ENCODE measurements at places on chromosomes 3 and 15.
A peak's percentile ranks its signal among the peaks of the same experiment; 100 is the strongest.

DNA sequence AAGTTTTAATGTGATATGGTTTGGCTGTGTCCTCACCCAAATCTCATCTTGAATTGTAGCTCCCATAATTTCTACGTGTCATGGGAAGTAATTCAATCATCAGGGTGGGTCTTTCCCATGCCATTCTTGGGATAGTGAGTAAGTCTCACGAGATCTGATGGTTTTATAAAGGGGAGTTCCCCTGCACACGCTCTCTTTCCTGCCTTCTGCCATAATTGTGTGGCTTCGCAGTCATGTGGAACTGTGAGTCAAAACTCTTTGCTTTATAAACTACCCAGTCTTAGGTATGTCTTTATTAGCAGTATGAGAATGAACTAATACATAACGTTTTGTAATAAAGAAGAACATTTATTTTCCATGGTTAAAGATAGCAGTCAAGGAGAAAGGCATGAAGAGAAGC lies 39.2 kb upstream of the GOLIM4 start:
- no peak for DNase-seq

- peak; percentile 57 for DNase-seq
Measured at GRCh38 chr3:186277268-186277909, 84.6 kb downstream of the DGKG start.

DNA sequence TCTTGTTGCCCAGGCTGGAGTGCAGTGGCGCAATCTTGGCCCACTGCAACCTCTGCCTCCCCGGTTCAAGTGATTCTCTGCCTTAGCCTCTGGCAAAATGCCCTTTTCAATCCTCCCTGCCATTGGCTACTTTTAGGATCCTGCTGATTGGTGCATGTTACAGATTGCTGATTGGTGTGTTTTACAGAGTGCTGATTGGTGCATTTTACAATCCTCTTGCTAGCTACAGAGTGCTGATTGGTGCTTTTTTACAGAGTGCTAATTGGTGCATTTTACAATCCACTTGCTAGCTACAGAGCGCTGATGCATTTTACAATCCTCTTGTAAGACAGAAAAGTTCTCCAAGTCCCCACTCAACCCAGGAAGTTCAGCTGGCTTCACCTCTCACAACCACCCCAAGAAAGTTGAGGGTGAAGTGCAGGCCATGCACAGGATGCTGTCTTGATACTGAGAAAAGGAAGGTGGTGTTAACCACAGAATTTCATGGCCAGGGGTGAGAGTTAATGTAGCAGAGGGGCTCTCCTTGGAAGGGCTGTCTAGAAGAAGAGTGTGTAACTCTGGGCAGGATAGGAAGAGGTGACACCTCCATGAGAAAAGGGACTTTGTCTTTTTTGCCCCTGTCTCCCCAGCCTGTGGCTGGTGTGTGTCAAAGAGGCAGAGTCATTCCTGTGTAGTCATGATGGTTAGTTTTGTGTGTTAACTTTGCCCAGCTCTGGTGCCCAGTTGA lies 145.9 kb downstream of the APBA2 start:
- no peak for DNase-seq

- DNase-seq, result no peak
Measured at GRCh38 chr15:40282869-40283614, at the start of gene ANKRD63. ANKRD63 (minus strand) TSS chr15:40283064; CDS start chr15:40282586, 478 bp downstream.

Measured in fibroblast of skin of right quadriceps (primary cell).